ENCODE measurements at places on chromosomes 16 and 17.

DNA sequence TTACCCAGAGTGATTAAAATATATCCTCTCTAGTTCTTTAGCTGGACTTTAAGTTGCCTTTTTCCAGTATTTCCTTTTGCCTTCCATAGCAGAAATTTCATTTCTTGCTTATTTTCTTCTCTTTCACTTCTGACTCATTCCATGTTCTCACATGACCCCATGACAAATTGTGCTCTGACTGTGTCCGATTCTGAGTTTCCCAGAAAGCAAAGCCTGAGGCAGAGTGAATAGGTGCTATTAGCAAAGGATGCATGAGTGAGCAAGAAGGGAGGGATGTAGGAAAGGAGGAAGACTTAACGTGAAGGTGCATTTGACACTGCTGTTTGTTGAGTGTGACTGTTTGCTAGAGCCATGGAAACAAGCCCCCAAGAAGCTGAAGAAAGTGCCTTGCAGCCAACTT, 82.6 kb upstream of the CNTNAP4 start:
- DNase-seq, result no peak

DNA sequence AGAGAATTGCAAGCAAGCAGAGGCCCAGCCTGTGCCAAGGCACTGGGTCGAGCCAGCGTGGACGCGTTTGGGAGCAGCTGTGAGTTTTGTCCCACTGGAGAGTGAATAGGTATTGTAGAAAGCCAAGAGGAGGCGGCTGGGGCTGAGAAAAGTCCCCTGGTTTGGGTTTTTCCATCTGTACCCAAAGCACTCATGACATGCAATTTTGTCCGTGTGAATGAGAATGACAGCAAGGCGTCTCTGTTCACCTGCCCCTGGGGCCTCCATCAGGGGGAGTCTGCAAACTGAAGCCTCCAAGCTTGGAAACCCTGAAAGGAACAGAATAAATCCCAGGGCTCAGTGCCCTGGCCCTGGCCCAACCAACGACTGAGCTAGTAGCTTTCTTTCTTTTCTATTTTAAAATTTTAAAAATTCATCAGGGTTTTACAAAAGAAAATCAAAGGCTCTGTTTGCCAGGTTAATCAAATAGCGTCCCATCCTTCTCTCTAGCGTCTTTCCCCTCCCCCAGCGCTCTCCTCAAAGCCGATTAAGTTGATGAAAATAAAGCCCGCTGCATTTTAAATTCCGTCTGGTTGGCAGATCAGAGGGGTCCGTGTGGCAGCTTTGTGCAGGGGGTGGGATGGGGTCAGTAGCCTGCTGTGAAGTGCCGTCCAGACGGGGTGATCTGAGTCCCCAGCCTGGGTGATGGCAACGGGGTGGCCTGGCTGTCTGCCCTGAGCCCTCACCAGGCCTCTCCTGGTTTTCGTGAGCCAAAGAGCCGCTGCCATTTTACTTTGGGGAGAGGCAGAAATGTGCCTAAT, 171.0 kb downstream of the KATNIP start:
- DNase-seq, result no peak

DNA sequence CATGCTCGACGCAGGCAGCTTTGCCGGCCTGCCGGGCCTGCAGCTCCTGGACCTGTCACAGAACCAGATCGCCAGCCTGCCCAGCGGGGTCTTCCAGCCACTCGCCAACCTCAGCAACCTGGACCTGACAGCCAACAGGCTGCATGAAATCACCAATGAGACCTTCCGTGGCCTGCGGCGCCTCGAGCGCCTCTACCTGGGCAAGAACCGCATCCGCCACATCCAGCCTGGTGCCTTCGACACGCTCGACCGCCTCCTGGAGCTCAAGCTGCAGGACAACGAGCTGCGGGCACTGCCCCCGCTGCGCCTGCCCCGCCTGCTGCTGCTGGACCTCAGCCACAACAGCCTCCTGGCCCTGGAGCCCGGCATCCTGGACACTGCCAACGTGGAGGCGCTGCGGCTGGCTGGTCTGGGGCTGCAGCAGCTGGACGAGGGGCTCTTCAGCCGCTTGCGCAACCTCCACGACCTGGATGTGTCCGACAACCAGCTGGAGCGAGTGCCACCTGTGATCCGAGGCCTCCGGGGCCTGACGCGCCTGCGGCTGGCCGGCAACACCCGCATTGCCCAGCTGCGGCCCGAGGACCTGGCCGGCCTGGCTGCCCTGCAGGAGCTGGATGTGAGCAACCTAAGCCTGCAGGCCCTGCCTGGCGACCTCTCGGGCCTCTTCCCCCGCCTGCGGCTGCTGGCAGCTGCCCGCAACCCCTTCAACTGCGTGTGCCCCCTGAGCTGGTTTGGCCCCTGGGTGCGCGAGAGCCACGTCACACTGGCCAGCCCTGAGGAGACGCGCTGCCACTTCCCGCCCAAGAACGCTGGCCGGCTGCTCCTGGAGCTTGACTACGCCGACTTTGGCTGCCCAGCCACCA, 9.7 kb downstream of the VASN start:
- DNase-seq, result no peak

GRCh38 chr16:55543472-55543871, 23.0 kb upstream of the CAPNS2 start:
- DNase-seq, result no peak

DNA sequence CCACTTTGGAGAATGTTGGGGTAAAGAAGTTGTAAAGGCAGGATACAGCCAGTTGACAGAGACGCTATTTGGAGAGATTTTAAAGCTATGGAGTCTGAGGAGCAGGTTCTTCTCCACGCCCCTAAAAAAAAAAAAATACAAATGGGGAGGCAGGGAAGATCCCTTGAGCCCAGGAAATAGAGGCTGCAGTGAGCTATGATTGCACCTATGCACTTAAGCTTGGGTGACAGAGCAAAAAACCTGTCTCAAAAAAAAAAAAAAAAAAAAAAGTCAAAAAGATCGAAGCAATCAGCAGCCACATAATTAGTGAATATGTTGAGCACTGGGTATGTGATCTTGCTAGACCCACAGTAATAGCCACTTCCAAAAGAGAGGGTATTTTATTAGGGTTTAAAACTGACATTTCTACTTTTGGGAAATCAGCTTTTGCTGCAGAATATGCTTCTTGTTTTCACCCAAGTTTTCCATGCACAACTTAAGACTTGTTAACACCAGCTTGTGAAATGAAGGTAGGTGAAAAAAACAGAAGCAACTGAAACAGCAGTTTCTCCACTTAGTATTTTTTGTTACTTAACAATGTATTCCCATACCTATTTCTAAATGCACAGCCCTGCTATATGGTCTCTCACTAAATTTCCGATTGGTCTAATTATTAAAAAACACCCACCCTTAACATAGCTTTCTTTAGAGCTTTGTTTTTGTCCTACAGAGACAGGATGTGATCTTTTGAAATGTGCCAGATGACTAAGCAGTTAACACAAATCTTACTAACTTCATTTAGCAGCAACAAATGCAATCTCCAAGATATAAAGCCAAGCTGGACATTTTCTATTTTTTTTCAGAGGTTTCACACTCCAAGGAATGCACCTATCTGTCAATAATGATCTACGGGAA, 2.5 kb upstream of the ARL6IP1 start:
- no peak for DNase-seq

DNA sequence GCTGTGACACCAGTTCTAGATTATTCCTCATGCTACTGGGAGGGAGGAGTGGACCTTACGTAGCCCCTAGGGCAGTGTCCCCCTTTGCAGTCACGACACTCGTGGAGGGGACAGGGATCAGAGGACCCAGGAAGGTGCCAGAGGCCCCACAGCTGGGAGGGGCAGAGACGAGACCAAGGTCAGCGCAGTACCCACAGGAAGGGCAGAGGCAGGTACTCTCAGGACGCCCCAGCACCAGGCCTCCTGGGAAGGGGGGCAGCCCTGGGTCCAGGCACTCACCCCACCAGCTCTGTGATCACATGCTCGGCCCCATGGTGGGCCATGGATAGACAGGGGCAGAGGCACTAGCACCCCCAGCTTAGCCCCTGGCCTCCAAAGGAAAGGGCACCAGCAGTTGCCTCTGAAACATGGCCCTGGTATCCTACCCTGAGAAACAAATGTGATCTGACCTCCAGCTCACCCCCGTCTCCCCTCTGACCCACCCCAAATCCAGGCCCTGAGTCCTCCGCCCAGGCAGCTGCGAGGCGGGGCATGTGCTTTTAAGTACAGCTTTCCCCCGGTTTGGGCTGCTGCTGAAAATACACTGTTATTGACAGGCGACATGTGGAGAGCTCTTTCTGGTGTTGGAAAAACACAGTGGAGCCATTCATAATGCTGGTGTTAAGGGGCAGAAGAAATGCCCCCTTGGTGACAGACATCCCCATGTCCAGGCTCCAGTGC, 361.9 kb downstream of the C16orf95 start:
- DNase-seq, result no peak

DNA sequence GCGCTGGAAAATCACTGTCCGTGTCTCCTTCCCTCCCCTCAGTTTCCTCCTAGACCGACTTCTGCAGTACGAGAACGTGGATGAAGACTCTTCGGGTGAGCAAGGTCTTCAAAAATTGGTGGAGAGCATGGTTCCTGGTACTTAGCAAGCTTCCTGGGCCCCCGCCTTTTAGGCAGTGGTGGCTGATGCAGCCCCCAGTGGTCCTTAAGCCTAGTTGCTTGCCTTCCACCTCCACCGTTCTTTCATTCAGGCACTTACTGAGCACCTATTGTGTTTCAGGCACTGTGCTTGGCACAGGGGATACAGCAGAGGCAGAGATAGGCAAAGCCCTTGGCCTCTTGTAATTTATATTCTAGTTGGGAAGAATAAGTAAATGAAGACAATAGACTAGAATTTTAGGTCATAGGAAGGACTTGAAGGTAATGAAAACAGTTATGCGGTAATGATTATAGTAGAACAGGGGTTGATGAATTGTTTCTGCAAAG, 767 bp downstream of the INO80E start:
- DNase-seq, result no peak

- no peak for DNase-seq
Measured at GRCh38 chr17:29597361-29598172, 4.6 kb downstream of the ANKRD13B start.

- no peak for DNase-seq
Measured at GRCh38 chr17:75077072-75077495, 10.7 kb upstream of the SLC16A5 start.

DNA sequence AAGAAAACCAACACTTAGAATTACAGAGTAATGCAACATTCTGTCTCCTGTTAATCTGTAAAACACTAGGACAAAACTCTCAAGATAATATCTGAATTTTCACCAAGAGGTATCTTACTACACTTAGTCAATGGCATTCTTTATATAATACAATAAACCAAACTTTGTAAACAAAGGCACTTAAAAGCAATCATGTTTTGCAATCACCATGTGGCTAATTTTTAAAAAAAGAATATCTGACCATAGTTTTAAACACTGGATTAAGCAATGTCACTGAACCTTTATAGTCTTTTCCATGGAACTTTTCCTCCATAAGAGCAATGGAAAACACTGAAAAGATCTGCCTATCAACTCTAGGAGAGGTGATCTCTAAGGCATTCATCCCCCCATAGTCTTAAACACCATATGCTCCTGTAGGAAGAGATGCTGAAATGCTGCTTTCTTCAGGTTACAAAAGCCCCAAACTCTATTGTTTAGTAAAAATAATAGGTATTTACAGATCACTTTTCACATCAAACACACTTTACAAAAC, 144.2 kb upstream of the CORO6 start:
- DNase-seq, result no peak

GRCh38 chr17:2043785-2044184, 2.0 kb downstream of the OVCA2 start:
- no peak for DNase-seq

GRCh38 chr17:50199803-50200456, 1.5 kb downstream of the COL1A1 start:
- DNase-seq, result peak; percentile 85

- DNase-seq, result no peak
Measured at GRCh38 chr16:88870608-88871348, 4.3 kb upstream of the PABPN1L start.

GRCh38 chr16:3756113-3756512, 38.8 kb upstream of the TRAP1 start:
- DNase-seq, result no peak

DNA sequence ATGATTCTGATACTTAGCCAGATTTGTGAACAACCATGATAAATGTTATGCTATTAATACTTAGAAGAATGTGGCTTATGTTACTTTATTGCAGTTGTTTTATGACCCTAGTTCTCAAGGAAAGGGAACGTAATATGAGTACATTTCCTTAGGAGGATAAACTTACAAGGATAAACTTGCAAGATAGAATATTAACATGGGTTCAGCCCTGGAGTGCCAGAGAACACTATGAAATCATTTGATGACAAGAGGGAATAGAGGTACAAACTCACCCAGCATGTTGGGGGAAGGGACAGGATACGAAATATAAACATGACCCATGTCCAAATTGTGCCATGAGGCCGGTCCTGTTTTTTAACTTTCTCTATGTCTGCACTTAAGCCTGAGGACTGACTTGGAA, 13.0 kb upstream of the ABCA5 start:
- DNase-seq, result no peak

DNA sequence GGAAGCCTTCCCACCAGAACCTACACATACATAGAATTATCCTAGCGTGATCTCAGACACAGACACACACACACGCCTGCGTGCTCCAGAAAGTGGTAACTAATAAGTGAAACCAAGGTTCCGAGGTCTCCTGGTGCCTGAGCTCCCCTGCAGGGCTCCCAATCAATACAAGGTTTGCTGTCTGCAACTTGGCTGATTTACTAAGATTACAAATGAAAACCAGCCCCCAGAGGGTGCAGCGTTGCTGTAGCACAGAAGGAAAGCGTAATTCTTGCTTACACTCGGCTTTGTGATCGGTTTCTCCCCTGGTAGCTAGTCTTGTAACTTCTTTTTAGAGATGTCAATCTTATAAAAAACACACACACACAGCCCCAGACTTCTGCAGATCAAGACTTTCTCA, 334.1 kb upstream of the XYLT1 start:
- no peak for DNase-seq

DNA sequence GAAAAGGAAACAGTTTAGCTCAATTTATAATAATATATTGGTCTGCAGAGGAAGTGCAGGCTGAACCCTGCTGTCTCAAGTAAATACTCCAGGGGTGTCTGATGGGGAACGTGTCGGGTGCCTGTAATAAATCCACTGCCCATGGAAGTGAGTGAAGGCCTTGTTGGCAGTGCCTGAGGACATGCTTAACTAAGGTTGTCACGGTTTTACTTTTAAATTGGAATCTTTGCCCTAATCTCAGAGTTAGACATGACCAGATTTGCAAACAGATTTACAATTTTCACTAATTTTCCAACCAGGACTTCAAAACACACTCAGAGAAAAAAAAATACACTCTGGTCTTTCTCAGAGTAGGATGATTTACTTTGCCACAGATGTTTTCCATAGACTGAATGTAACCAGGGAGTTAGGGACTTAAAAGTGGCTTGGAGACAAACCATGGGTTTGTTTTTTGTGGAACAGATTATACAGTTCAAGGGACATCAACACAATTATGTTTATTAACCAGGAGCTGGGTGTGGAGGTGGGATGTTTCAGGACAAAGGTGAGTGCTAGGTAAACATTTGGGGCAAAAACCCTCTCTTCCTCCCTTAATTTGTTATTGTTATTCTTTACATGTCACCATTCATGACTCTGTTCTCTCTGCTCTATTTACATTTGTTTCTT, 144.5 kb downstream of the FTO start:
- DNase-seq, result no peak

- DNase-seq, result no peak
Measured at GRCh38 chr16:25834101-25834500, 142.3 kb downstream of the HS3ST4 start.

Data from thoracic aorta (tissue), 2 donors.